Stimulated activated CD8-positive, alpha-beta memory T cell treated with anti-CD3 and anti-CD28 coated beads, Interleukin-2, amount 100 ng/mL, for 1 hour (primary cell): ENCODE measurements at places on chromosomes 5 and 9.
A peak's percentile ranks its signal among the peaks of the same experiment; 100 is the strongest.

GRCh38 chr5:92922231-92922967 is 658.6 kb downstream of the NR2F1-AS1 start:
- DNase-seq = no peak

DNA sequence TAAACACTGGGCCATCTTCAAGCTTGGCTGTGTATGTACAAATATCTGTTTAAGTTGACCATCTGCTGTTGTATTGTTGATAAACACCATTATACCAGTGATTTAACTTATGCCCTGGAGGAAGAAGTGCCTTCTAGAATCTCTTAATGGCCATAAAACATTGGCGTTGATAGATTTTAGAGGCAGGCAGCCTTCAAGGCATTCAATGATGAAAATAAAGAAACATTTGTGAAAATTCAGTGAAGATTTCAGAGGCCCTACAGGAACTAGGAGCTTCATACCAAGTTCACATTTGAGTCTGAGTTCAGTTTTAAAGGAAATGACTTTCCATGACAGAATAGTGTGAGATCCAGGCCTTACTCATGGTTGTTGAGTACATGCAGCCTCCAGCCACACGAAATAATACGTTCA is 52.2 kb downstream of the MAP1B start:
- DNase-seq = no peak

DNA sequence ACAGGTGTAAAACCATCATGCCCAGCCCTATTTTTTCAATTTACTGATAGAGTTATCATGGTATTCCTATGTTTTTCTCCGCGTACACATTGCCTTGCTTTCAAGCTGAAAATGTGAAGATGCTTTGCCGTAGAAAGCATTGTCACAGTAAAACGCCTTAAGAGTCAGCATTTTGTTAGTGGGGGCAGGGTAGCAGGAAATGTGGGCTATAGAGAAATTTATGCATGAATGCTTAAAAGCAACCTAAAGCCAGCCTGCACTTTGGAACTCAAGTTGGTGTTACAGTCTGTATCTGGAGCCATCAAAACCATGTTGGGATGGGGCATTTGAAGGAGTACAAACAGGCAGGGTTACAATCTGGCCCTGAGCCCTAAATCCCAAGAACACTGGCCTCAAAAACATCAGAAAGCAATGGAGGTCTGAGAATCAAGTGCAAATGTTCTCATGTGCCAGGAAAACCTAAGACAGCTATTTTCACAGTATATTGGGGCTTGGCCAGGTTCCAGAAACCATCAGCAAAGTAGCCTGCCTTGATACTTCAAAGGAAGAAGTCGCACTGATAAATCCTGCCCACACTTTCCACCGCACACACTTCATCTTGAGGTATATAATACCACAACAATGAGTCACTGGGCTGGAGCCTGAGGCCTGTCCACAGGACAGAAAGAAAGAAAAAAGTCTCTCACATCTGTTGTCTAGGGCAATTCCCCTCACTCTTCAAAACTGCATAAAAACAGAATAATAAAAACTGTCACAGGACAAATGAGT is 313.8 kb downstream of the ENC1 start:
- peak; percentile 16 for DNase-seq

- DNase-seq = no peak
Observed at GRCh38 chr9:114177423-114178064, 22.2 kb downstream of the COL27A1 start.

DNA sequence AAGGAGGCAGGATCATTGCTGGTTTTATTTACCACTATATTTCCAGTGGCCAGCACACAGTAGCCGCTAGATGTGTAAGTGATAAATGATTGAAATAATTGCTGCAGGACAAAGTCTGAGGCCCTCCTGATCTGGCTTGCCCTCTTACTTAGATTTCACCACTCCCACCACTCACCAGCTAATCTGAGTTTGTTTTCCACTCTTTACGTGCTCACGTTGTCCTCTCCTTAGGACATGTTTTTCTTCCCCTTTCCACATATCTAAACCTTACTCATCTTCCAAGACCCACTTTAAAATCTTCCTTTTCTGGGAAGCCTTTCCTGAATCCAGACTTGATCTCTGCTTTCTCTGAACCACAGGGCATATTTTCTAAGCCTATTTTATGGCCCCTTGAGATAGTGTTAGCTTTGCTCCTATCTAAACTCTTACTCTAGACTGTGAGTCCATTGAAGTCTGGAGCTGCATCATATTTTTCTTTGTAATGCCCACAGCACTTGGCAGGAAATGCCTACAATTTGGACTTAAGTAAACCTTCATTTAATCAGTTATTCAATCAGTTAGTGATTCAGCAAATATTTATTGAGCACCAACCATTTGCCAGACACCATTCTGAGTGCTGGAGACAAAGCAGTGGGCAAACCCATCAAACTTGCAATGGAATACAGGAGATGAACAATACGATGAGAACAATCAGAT is 2.4 kb downstream of the TLR4 start:
- DNase-seq = no peak

DNA sequence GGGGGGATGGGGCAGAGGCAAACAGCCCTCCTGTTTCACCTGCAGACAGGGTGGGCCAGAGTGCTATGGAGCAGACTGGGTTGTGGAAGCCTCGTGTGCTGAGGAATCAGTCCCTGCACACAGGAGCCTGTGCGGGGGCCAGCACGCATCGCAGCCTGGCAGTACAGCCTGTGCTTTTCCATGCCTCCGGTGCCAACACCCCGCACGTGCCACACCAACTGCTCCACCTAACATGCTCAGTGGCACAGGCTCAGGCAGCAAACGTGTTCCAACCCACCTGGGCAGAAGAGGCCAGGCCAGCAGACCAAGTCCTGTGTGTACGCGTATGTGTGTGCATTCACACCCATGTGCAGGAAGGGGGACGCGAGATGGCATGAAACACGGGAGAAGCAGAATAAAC is 37.4 kb upstream of the FBXW11 start:
- no peak for DNase-seq

GRCh38 chr5:173324115-173325001 is 3.9 kb downstream of the STC2 start:
- DNase-seq = no peak

GRCh38 chr5:55544341-55544740 is 9.6 kb upstream of the PLPP1 start:
- no peak for DNase-seq

DNA sequence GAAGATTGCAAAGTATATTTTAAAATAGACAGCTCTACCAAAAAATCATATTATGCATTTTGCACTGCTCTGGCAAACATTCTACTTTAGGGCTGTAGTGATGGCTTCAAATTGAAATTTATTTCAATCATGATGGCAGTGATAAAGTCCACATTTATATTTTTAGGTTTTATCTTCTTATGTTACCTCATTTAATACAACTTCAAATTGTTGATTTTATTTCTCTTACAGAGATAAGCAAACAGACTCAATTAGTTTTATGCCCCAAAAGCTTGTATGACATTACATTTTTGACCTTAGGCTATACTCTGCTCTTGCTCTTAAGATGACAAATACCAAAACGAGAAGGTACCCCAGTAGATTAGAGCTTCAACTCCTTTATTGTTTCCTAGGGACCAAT is 87.4 kb downstream of the CYLC2 start:
- DNase-seq = no peak

- no peak for DNase-seq
Observed at GRCh38 chr9:129864991-129865647, 29.9 kb downstream of the USP20 start.

GRCh38 chr5:31625394-31625793 is 13.5 kb upstream of the PDZD2 start:
- no peak for DNase-seq

GRCh38 chr9:131554087-131554842 is 8.9 kb downstream of the PRRT1B start:
- DNase-seq = no peak

- no peak for DNase-seq
Observed at GRCh38 chr5:65734921-65735320, 12.9 kb downstream of the NLN start.

DNA sequence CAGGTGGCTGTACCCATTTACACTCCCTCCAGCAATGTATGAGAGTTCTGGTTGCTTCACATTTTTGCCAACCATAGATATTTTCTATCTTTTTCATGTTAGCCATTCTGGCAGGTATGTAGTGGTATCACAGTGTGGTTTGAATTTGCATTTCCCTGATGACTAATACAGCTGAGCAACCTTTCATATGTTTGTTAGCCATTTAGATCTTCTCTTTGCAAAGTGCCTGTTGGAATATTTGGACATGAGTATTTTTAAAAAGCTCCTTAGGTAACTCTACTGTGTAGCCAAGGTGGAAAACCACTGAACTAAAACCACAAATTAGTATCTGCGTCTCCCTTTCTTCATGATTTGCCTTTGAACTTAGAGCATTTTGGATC is 31.9 kb downstream of the IRF1 start:
- DNase-seq = no peak

DNA sequence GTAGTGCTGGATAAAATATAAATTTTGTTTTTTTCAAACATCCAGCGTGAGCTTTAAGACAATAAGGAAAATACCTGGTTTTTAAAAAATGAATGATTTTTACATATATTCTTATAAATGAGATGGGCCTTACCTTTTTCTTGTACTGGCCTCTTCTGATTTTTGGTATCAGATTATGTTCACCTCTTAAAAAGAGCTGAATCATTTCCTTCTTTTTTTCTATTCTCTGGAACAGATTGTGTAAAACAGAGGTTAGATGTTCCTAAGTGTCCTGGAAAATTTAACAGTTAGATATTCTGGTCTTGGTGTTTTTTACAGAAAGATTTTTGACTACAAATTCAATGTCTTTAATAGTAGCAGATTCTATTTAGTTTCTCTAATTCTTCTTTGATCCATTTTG is 74.6 kb downstream of the NDUFAF2 start:
- DNase-seq = no peak

- no peak for DNase-seq
Observed at GRCh38 chr5:14457476-14457875, 124.1 kb upstream of the OTULINL start.

DNA sequence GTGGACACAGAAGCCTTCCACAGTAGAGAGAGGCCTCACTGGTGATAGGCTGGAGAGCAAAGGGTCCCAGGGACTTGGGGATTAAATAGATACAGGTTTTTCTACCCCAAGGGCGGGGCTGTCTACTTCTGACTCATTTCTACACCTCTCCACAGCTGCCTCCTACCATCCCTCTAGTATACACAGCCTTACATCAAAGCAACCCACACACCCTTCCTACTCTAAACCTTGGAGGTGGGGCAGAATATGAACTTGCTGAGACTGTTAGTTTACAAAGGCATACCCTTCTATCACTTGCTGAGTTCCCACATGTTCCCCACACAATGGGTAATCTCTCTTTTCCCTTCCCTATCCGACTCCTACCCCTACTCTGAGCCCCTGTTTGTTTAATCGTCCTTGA is 19.9 kb upstream of the PCA3 start:
- DNase-seq = no peak

- DNase-seq = no peak
Observed at GRCh38 chr9:20593537-20593936, 28.8 kb downstream of the MLLT3 start.

DNA sequence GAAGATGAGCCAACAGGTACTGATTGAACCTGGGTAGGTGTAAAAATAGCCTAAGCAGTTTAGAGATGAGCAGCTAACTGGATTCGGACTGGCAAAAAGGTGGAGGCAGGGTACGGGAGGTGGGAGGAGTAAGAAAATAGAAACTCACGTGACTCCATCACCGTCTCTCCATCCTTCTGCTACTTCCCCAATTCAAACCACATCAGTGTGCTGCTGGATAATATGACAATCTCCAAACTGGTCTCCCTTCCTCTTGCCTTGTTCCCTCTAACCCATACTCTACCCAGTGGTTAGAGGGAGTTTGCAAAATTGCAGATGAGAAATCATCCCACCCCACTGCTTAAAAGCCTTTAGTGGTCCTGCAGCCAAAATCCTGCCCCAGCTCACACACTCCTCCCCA is 42.7 kb downstream of the RIGI start:
- DNase-seq = no peak

GRCh38 chr5:44565902-44566301 is 176.7 kb upstream of the FGF10 start:
- no peak for DNase-seq

- no peak for DNase-seq
Observed at GRCh38 chr5:138789771-138790242, 36.6 kb downstream of the CTNNA1 start.

DNA sequence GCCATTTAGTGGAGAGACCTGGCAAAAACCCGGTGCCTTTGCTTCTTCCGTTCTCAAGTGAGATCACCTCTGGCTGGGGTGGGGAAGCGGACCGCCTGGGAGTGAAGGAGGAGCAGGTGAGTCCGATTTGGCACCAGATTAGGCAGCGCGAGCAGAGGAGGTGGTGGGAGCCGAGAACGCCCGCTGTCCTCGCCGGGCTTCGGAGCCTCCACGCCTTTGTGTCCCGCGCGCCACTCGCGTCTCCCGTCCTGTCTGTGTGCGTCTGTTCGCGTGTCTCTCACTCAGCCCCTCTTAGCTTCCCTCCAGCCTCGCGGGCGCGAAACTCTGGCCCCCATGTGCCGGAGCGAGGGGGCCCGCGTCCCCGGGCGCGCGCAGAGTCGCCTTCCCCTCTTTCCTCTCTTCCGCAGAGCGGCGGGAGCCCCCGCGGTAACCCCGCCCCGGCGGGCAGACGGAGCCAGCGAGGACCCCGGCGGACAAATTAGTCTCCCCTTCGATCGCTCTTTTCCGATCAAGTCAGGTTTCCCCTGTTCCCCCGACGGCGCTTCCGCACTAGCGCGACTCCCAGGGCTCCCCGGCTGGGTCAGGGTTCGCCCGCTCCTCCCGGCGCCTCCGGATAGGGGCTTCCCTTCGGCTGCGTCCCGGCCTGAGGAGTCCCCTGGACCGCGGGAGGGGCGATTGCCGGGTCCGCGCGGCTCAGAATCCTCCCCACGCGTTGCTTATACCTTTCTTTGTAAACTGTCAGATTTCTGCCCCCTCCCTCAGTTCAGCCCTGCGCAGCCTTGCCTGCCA is 7.1 kb downstream of the POU4F3 start:
- no peak for DNase-seq

DNA sequence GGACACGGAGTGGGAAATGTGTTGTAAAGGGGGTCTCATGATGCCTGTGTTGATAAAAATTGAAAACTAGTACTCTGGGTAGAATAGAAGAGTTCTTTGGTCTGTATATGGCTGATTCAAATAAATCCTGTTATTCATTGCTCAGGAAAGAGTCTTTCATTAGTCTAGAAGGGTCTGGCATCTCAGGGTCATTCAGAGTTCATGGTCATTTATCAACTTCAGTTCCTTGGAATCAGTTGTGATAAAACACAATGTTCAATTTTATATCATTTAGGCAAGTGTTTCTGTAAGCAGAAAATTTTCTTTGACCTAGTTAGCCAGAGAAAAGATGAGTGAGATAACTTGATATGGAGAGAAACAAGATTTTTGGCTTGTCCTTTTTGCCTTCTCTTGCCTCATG is 36.3 kb downstream of the SPATA31D1 start:
- DNase-seq = no peak

DNA sequence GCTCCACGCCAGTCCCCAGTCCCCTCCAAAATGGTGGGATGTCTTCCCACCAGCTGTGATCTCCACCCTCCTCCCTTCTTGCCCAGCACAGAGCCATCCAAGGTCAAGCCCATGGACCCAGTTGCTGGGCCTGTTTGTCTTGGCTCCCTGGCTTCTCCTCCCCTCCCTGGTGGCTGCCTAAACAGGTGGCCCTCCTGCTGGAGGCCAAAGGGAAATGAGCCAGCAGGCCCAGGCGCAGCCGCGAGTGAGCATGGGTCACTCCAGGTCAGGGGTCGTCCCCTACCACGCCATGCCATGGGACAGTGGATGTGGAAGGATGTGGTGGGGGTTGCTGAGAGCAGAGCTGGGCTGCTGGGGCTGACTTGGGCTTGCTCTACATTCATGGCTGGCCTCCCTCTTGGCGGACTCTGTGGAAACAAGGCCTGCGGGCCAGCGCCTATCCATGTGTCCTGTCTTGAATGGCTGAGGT is 33.6 kb downstream of the COL15A1 start:
- no peak for DNase-seq

- no peak for DNase-seq
Observed at GRCh38 chr5:139578325-139578724, 17.2 kb downstream of the UBE2D2 start.
